ENCODE measurements at places on chromosomes 1 and 21. TPM values are rescaled to one million over a fixed set of nuclear protein-coding genes. Genes with fewer than 3 reads are reported as not detected.

HEYL gene
- not detected for total RNA-seq

- DNase-seq: no peak
Measured at GRCh38 chr1:100718581-100718980, 961 bp upstream of the VCAM1 start.

DNA sequence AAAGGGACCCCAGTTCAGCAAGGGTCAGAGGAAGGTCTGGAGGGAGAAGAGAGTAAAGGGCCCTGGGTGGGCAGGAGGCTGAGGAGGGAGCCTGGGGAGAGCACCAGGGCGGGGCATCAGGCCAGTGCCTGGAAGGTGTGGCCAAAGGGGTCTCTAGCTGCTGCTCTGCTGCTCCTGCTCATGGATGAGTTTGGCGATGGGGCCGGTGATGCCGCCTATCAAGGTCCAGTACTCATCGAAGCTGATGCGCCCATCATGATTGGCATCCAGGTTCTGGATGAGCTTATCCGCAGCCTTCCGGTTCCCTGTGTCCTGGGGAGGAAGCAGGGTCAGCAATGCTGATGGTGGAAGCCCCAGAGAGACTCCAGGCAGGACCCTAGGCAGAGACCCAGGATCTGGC lies 5.6 kb downstream of the S100A16 start:
- DNase-seq: no peak

PAPPA2 gene
- total RNA-seq: 15.9 TPM

- no peak for DNase-seq
Measured at GRCh38 chr1:157145076-157145475, 6.9 kb upstream of the ETV3 start.

GRCh38 chr1:6995789-6996188 lies 210.5 kb downstream of the CAMTA1 start:
- no peak for DNase-seq

GRCh38 chr1:22872981-22873664 lies 99.5 kb downstream of the LACTBL1 start:
- no peak for DNase-seq

GRCh38 chr1:85244271-85245061 lies 15.0 kb downstream of the C1orf52 start:
- peak; percentile 31 for DNase-seq

REG4 gene
- total RNA-seq: not detected

All from fibroblast of the aortic adventitia (primary cell).